ENCODE measurements at places on chromosomes 3 and 15.

GRCh38 chr3:195462308-195462610 is 19.4 kb upstream of the ACAP2 start:
- no peak for DNase-seq

- no peak for DNase-seq
These were observed 435.6 kb downstream of the MECOM start for GRCh38 chr3:169227911-169228310.

DNA sequence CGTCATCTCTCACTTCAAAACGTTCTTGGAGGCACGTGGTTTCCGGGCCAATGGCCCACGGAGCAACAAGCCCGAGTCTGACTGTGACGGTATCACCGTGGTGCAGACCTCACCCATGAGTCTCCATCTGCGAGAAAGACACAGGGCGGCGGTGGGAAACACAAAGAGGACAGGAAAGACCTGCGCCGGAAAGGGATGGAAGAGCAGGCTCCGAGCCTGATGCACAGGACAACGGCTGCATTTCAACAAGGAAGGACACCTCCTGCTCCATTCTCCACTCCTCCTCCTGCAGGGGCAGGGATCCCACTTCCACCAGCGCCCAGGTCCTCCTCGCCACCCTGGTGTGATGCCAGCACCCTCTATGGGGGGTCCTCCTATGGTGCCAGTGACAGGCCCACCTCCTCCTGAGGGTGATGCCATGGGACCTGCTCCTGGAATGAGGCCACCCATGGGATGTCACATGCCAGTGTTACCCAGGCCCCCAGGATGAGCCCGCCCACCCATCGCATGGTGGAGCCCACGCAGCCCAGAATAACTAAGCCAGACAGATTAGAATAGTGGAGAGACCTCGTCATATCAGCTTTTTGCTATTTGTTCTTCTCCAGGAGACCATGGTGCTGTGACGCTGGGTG is 73.0 kb upstream of the PCSK6 start:
- DNase-seq, result no peak

GRCh38 chr15:59569477-59569876 is 42.1 kb upstream of the GCNT3 start:
- DNase-seq, result no peak

DNA sequence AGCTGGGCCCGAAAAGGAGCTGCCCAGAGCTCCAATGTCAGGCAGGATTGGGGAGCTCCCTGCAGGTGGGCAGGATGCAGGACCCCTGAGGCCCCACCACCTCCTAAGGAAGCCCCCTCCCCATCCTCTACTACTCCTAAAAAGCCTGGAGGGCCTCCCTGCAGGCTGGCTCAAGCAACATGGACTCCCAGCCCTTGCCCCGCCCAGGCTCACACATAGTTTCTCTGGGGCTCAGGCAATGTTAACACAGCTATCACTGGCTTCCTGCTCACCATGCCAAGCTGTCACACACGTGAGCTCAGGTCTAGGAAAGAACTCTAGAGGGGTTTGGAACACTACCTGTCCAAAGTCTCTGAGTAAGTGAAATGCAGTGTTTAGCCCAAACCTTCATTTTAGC is 65.4 kb upstream of the ZNF148 start:
- DNase-seq, result no peak

DNA sequence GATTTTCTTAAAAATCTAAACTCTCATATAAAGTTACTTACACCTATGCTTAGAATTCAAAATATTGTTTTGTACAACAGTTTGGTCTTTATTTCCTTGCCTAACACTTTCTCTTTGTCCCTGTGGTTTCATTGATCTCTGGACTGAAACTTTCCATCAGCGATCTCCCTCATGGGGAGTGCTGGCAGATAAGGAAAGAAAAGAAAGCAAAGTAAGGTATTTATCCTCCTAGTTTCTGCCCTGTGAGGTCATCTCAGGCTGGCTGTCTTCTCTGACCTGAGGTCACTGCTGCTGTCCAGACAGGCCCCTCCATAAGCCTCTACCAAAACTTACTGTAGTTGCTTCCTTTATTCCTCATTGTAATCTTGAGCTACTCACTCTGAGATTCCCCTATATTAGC is 57.9 kb upstream of the EPHA6 start:
- DNase-seq, result no peak

DNA sequence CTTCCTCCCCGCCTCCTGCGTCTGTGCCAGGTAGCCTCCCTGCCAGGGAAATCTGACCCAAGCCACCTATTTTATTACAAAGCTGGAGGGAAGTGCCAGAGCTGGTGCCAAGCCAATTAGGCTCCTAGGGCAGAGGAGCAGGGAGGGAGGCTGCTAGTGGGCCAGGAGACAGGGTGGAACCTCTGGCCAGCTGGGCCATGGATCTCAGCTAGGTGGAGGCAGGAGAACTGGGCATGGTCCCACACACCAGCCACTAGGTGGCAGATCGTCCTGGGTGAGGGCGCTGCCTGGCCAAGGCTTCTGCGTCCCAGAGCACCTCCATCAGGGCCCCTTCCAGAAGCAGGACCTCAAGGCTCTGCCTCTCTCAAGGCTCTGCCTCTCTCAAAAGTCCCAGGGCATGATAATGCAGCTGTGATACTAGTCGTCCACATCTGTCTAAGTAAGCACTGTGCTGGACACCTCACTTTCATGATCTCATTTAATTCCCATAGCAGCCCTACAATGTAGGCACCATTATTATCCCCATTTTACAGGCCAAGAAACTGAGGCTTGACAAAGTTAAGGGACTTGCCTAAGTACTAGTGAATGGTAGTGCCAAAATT is 4.5 kb upstream of the RFT1 start:
- no peak for DNase-seq

GRCh38 chr15:76982756-76983155 is 12.2 kb upstream of the PSTPIP1 start:
- DNase-seq, result no peak

DNA sequence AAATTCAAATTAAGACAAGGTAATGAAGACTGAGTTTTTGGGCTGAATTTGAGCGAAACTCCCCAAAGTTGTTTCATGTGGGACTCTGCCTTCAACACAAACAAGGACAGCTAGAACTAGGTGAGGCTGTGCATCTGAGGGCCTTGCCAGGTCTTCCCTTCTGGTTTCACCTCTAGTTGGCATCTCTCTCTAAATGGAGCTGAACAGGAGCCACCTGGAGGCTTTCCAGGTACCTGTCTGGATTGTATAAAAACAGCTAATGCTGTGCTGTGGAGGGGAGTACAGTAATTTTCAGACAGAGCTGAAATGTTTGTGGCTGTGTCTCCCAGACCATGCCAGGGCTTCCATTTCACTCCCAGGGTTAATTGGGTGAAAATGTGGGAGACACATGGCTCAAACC is 27.1 kb downstream of the TRIM71 start:
- no peak for DNase-seq

DNA sequence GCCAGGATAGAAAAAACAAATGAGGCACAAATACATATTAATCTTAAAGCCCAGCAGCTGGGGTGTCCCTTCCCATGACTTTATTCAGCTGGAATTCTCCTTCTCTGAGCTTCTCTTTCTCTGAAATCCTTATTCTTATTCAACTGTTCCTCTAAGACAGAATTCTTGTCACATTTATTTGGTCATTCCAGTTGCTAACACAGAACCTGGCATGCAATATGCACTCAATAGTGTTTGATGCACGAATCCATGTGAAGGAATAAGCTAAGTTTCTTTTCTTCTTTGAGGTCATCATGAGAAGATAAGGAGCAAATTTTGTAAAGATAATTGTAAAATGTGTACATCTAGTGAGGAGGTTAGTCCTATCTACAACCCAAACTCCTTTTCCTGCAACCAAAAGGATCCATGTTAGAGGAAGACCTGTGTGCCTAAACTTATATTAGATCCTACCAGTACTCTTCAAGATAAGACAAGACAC is 154.2 kb upstream of the KCNMB2 start:
- DNase-seq, result no peak

- DNase-seq, result no peak
These were observed 10.6 kb downstream of the IREB2 start for GRCh38 chr15:78448441-78449219.

DNA sequence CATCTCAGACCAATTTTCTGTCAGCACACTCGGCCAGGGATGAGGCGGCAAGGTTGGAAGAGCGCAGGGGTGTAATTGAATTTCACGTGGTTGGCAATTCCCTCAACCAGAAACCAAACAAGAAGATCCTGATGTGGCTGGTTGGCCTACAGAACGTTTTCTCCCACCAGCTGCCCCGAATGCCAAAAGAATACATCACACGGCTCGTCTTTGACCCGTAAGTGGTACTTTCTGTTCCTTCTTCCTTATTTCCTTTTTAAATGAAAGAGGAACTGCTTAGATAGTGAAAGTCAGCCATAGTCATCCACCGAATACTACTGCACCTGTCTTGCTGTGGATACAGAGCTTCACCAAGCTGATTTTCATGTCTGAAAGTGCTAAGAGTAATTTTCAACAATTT is 60.1 kb downstream of the SGO1 start:
- DNase-seq, result no peak

DNA sequence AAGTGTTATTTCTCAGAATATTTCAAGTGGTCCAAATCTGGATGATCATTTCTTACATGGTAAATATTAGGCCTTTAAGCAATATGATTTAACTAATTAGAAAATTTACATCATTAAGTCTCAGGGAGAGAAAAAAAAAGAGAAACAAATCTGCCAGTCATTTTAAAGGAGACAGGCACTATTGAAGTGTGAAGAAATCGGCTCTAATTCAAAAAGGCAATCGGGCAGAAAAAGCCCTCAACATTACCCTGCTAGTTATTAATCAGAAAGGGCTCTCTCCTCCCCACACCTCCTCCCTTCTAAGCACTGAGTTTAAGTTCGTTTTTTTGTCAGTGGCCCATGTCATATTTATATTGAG is 215.9 kb downstream of the MEIS2 start:
- DNase-seq, result no peak

- DNase-seq, result no peak
These were observed 11.2 kb upstream of the CXCR6 start for GRCh38 chr3:45932112-45932511.

DNA sequence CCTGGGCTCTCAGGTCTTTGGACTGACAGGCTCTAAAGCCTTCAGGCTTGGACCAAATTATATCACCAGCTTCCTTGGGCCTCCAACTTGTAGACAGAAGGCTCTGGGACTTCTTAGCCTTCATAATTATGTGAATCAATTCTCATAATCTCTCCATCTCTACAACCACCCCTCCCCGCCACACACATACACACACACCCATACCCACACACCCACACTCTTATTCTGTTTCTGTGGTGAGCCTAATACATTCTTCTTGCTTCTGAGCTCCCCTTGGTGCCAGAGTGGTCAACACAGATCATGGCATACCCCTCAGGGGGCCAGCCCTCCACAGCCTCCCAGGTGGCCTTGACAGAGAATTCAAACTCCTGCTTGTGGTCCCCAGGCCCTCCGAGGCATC is 5.6 kb upstream of the NUP210 start:
- DNase-seq, result no peak

DNA sequence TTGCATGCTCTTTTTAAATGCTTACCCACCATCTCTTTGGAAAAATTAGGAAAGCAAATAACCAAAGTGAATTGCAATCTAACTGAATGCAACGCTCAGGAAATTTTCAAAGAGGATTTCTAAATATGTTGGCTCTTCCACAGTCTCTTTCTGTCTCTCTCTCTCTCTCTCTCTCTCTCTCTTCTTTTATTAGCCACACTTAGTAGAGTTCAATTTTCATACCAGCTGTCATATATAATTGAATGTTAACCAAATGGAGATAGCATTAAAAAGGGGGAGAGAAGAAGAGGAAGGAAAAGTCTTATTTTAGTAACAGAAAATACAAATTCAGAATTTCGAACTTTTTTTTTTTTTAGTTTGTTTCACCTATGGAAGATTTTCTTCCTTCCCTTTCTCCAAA is 235.9 kb upstream of the GBE1 start:
- no peak for DNase-seq

DNA sequence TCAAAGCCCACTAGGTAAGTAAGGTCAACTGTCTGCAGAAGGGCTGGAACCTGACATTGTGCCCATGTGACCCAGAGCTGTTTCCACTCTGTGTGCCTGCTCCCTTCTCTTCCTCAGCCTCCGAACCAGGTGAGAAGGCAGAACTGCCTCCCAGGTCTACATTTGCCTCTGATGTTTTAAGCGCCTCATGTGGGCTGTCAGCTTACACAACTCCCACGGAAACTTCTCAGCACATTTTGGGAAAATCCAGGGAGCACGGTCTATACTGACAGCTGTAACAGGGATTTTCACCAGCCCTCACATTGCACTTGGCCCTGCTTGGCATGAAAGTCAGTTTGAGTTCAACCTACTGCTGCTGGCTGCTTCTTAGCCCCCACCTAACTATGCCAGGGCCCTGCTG is 46.9 kb upstream of the SLC24A5 start:
- DNase-seq, result no peak

DNA sequence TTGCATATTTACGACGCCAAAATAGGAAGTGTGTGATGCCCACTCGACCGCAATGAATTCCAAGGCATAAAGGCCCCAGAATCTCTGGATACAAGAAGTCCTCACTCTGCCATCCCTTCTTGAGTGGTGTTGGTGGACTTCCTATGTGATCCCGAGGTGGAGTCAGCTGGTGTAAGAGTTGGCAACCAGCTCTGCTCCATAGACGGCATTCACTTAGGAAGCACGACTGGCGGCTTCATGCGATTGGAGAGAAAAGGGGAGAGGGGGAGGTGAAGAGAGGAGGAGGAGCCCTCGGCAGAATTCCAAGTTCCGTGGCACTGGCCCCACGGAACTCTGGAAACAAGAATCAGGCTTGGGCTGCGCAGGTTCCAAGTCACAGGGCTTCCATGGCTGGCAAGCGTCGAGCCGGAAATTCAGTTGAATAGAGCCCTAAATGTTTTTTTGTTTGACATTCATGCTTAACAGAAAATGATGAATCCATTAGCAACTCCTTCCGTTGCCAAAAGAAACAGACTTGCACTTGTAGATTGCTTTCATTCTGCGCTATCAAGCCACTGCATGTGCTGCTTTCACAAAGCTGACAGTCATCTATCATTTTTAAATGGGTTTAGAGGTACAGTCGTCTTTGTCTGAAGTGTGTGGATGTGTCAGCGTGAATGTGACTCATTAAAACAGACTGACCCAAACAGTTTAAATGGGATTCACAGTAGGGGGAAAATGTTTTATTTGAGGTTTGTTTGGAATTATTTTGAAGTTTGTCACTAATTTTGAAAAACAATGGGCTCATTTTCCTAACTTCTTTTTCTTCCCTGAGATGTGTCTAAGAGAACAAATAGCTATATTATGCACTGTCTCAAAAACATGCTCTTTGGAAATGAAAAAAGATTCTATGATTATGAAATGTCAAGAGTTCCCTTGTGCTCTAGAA is 428.3 kb upstream of the ATP11B start:
- no peak for DNase-seq

- DNase-seq, result no peak
These were observed 305.2 kb upstream of the SEMA6D start for GRCh38 chr15:47412136-47412535.

DNA sequence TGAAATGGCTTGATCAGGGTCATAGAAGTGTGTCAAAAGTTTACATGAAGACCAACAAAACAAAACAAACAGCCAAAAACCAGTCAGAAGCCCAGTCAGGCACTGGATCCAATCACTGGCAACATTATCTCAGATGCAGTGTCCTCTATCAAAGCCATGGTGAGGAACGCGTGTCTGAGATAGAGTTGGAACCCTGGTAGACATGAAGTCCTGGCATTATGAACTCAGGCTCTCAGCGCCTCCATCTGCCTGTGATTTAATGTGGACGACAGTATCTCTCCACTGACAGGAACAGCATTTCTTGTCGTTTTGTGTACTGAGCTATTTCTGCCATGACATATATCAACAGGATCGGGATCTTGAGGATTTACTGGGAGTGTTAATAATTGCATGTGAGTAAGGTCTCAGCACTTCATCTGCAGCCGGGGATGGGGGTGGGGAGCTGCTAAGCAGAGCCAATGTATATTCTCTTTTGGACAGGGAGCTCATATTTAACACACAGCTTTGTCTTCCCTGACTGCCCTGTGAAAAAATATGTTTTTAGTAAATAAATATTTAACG is 1120.0 kb downstream of the IGSF11 start:
- no peak for DNase-seq
